ENCODE measurements at places on chromosomes 6 and 20. TPM values are rescaled to one million over a fixed set of nuclear protein-coding genes. Genes with fewer than 3 reads are reported as not detected.

- no peak overlapping the region for H3K27ac ChIP-seq
- no peaks in the 10 kb centered on the region for H3K36me3 ChIP-seq
- H3K27me3 ChIP-seq: no peaks in the 10 kb centered on the region
- H3K4me1 ChIP-seq: no peaks in the 10 kb centered on the region
These were observed 991.8 kb upstream of the ADGRB3 start for GRCh38 chr6:67643281-67643680.

DNA sequence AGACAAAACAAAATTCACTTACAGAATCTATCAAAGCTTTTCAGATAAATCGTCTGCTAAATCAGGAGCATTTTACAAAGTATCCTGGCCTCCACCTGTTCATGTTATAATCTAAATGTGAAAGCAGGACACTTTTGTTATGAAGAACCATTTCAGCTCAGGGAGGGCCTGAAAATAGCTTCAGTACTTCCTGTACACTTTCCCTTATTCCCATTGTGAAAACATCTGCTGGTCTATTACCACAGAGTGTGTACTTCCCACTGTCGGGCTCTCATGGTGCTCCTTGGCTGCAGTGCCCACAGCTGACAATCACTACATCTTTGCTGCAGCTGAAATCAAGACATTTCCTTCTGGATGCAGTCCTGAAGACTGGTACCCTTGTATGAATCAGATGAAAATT is 128.1 kb downstream of the OPRM1 start:
- no peak overlapping the region for H3K27ac ChIP-seq
- no peaks in the 10 kb centered on the region for H3K36me3 ChIP-seq
- ATAC-seq: peak; percentile 45
- H3K27me3 ChIP-seq: no peaks in the 10 kb centered on the region

DNA sequence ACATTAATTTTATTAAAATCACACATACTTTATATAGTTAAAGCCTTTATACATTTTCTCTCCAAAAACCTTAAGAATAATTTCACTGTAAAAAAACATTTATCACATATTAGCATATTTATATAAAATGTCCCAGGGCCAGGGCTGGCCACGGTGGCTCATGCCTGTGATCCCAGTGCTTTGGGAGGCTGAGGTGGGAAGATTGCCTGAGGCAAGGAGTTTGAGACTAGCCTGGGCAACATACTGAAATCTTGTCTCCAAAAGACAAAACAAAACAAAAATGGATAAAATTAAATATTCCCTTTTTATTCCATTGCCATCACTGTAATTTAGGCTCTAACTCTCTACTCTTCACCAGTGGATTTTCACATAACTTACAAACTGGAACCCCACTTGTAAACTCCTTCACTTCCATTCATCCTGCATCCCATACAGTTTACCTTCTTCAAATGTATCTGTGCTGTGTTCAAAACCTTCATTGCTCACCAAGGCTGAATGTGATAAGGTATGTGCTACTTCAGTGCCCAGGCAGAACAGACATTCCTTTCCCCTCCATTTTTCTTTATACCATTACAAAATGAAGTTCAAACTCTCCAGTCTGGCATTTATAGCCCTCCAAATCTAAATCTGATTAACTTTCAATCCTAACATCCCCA is 42.9 kb upstream of the PIM1 start:
- H3K4me1 ChIP-seq: peaks cover 45% of the 10 kb centered on the region
- H3K27ac ChIP-seq: no peak overlapping the region
- no peak overlapping the region for H3K4me3 ChIP-seq
- no peak for ATAC-seq
- H3K27me3 ChIP-seq: no peaks in the 10 kb centered on the region

GRCh38 chr20:924639-925038 is 8.5 kb upstream of the ANGPT4 start:
- H3K36me3 ChIP-seq: no peaks in the 10 kb centered on the region
- H3K4me1 ChIP-seq: no peaks in the 10 kb centered on the region
- no peak for ATAC-seq
- H3K27me3 ChIP-seq: peaks cover 35% of the 10 kb centered on the region

- H3K27ac ChIP-seq: peak overlapping the region; percentile 100
- no peaks in the 10 kb centered on the region for H3K27me3 ChIP-seq
- no peak for ATAC-seq
- H3K4me3 ChIP-seq: no peak overlapping the region
- H3K36me3 ChIP-seq: no peaks in the 10 kb centered on the region
These were observed 3.9 kb downstream of the ZMYND8 start for GRCh38 chr20:47352332-47353238.

DNA sequence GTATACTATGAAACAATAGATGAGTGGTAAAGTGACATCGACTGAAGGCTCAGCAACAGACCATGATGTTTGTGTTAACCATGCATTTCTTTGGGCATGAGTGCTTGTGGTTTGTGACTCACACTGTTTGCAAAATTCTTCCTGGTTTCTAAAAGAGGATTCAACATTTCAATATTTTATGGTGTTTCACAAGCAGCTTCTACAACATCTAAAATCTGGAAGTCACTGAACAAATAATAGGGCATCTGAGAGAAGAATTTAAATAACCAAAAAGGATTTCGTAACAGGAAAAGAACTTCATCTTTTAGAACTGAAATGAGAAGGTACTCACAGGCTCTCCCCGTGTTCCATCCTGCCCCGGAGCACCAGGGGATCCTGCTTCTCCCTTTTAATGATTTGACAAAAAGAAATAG is 146.2 kb downstream of the COL21A1 start:
- no peaks in the 10 kb centered on the region for H3K4me1 ChIP-seq
- peaks cover 6% of the 10 kb centered on the region for H3K36me3 ChIP-seq
- H3K4me3 ChIP-seq: no peak overlapping the region
- ATAC-seq: no peak
- H3K27ac ChIP-seq: no peak overlapping the region

DNA sequence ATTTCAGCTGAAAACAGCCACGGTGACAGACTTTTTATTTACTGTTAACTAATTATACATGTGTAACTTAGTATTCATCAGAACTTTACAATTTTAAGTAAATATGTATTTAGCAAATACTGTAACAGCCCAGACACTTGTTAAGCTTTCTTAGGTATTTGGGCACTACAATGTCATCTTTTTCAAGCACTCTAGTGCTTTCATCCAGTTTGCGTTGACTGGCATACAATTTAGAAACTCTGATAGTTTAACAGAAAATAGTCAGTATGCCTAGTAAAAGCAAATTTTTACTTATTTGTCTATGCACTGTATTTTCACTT is 10.6 kb downstream of the RBM39 start:
- peaks cover 99% of the 10 kb centered on the region for H3K36me3 ChIP-seq
- ATAC-seq: no peak
- no peaks in the 10 kb centered on the region for H3K27me3 ChIP-seq
- H3K4me1 ChIP-seq: peaks cover 25% of the 10 kb centered on the region
- H3K4me3 ChIP-seq: no peak overlapping the region

GRCh38 chr6:35780719-35781118 is at the start of gene CLPSL1:
Gene CLPSL1, plus strand, starts transcription at chr6:35781019. Its CDS starts 92 bp downstream, at chr6:35781111.
- H3K27ac ChIP-seq: no peak within 1 kb of the TSS
- no peak within 1 kb of the TSS for H3K4me3 ChIP-seq
- H3K27me3 ChIP-seq: peaks cover 64% of the 10 kb centered on the region
- peaks cover 9% of the 10 kb centered on the region for H3K4me1 ChIP-seq
- no peak for ATAC-seq
- no peaks in the 10 kb centered on the region for H3K36me3 ChIP-seq

The LINC00237 gene
- not detected for total RNA-seq

The ENPP5 gene
- total RNA-seq: 1.5 TPM

The GSTA3 gene
- total RNA-seq: not detected

The PDYN gene
- not detected for total RNA-seq

The MYO6 gene
- 17.4 TPM for total RNA-seq

The ARHGAP40 gene
- total RNA-seq: not detected

The PGC gene
- not detected for total RNA-seq

The MRPL18 gene
- 107 TPM for total RNA-seq

The MOCS3 gene
- total RNA-seq: 5.0 TPM

The MATN4 gene
- total RNA-seq: not detected
